Muscle of arm (tissue), 14 donors: ENCODE measurements at places on chromosomes 5 and 9.

- DNase-seq = peak; percentile 40
Measured at GRCh38 chr5:32710550-32711361, at the start of gene NPR3. Gene NPR3 (plus strand): TSS chr5:32711321. CDS start chr5:32711777, 456 bp downstream.

DNA sequence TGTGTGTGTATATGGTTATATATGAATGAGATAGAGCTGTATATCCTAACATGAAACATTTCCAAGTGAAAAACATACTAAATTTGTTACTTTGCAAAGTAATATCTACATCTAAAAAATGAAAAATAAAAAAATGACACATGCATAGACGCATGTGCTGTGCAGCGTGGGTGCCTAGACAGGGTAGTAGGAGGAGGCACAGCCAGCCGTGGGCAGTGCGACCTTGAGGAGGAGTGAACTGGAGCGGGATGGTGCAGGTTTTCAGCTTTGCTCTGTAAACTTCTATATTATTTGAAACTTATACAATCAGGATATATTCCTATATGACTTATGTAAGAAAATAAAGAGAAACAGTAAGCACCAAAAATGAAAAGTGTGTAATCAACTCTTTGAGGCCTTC is 15.0 kb upstream of the GLRX start:
- no peak for DNase-seq

DNA sequence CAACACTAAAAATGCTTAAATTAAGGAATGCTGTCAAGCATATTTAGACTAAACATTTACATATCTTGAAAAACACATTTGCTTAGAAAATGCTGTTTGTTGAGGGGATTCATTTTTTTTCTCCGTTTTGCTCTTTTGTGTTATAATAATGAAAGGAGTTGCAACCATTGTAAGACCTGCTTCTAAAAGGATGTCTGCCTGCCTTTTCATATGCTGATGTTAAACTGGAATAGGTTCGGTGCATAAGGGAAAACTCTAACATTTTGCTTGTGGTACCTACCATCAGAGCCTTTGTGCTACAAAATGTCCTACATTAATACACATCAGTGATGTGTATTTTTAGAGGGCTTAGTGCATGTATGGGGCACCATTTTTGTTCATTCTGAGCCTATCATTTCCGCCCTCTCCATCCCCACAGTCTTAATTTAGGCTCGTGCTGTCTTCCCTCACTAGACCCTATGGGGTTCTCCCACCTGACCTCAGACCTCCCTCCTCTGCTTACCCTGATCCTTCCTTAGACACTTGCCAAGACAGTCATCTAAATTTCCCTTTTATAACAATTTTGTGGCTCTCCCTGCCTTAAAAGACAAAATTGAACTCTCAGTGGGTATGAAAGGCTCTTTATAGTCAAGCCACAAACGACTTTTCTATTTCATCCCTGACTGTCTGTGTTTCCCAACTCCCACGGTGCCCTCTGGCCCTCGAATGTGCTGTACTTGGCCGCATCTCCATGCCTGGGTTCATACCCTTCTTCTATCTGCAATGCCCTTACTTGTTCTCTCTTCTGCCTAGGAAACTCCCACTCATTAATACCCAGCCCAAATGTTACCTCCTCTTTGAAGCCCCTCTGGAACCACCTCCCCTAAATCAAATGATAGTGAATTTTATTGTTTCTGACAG is 61.2 kb downstream of the CMYA5 start:
- DNase-seq = no peak

DNA sequence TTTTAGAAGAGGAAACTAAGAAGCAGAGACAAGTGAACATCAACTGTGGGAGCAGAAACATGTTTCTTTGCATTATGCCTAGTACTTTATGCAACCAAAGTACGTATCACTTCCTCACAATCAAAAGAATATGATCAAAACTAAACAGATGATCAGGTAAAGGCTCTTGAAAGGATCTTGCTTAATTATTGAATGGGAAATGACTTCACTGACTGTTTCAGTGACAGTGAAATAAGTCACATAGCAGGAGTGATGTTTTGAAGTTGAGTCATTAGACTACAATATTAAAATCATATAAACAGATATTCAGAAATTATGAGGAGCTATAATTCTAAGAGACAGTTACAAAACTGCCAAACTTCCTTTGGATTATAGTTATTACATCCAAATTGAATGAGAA is 527.3 kb downstream of the MTRR start:
- no peak for DNase-seq
